Neuronal stem cell (in vitro differentiated cells): ENCODE measurements at places on chromosomes 12 and 14.

DNA sequence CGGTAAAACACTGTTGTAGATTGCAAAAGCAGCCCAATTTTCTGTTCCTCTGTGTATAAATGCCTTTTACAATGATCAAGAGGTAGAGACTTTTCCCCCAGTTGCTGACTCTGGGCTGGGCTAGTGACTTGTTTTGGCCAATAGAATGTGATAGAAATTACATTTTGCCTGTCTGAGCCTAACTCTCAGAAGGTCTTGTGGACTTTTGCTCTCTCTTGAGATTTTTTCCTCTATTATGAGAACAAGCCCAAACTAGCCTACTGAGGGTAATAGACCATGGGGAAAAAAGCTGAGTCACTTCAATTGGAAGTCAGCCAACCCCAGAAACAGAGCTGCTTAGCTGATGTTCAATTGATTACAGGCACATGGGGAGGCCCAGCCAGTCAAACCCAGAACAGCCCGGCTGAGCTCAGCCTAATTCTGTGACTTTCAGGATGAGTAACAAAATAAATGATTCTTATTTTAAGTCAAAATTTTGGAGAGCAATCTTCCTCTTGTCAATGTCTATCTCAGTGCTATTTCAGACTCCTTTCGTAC lies 61.4 kb downstream of the MYF5 start:
- H3K27ac ChIP-seq: no peak overlapping the region
- H3K27me3 ChIP-seq: no peaks in the 10 kb centered on the region
- no peaks in the 10 kb centered on the region for H3K36me3 ChIP-seq
- DNase-seq: no peak
- H3K4me3 ChIP-seq: no peak overlapping the region
- H3K4me1 ChIP-seq: no peaks in the 10 kb centered on the region

GRCh38 chr12:26746121-26746714 lies 86.8 kb downstream of the ITPR2 start:
- H3K27ac ChIP-seq: no peak overlapping the region
- H3K27me3 ChIP-seq: no peaks in the 10 kb centered on the region
- H3K4me3 ChIP-seq: no peak overlapping the region
- H3K4me1 ChIP-seq: peaks cover 16% of the 10 kb centered on the region
- H3K36me3 ChIP-seq: no peaks in the 10 kb centered on the region

DNA sequence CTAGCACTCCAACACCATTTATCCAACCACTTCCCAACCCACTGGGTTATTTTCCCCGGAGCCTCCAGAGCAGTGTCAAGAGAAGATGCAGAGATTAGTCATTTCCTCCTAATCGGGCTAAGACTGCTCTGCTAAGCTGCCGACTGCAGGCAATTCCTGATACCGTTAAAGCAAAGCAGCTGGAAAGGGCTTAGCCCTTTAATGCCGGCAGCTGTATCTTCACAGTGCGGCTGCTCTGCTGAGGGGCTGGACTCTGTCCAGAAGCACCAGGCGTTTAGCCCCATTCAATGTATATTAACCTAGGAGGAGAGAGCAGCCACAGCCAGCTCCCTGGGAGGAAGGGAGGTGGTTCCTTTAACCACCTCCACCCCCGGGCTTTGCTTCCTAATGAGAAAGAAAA lies 11.1 kb downstream of the AQP6 start:
- no peaks in the 10 kb centered on the region for H3K4me1 ChIP-seq
- no peaks in the 10 kb centered on the region for H3K27me3 ChIP-seq
- no peak for DNase-seq
- peaks cover 40% of the 10 kb centered on the region for H3K36me3 ChIP-seq
- peak overlapping the region; percentile 11 for H3K27ac ChIP-seq
- no peak overlapping the region for H3K4me3 ChIP-seq

DNA sequence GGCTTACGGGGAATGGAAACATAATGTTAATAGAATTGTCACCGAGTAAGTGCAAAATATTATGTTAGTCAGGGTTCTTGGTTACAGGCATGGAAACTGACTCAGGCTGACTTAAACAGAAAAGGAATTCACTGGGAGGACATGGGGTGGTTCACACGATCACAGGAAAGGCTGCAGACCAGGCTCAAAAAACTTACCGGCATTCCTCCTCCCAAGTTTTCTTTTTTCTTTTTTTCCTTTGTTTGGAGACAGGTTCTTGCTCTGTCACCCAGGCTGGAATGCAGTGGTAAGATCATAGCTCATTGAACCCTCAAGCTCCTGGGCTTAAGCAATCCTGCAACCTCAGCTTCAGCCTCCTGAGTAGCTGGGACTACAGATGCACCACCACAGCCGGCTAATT lies 11.9 kb upstream of the UBE2N start:
- no peaks in the 10 kb centered on the region for H3K36me3 ChIP-seq
- H3K27ac ChIP-seq: no peak overlapping the region
- H3K27me3 ChIP-seq: no peaks in the 10 kb centered on the region
- no peak for DNase-seq
- H3K4me3 ChIP-seq: no peak overlapping the region
- no peaks in the 10 kb centered on the region for H3K4me1 ChIP-seq

GRCh38 chr12:15214851-15215601 lies 6.2 kb downstream of the RERG start:
- DNase-seq: no peak
- peaks cover 12% of the 10 kb centered on the region for H3K27me3 ChIP-seq
- no peak overlapping the region for H3K4me3 ChIP-seq
- no peaks in the 10 kb centered on the region for H3K36me3 ChIP-seq
- H3K4me1 ChIP-seq: no peaks in the 10 kb centered on the region

DNA sequence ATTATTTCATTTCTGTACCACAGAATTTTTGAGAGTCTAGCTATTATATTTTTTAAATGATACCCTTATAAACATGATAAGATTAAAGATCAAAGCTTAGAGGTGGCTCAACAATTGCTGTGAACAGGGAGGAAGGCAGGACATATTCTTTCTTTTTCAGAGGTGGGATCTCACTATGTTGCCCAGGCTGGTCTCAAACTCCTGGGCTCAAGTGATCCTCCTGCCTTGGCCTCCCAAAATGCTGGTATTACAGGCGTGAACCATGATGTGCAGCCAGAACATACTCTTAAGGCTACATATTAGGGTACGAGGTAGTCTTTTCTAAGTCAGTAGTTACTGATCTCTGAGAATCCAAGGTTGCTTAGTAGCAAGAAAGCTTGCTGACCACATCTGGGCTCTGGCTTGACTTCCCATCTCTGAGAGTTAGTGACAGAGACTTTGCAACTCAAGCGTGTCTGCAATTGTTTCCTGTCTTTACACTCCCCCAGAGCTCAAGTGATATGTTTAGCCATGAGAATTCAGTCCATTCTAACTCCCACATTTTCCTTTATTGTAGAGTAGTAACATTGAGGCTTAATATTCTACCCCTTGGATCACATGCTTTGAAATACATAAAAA lies 8.6 kb downstream of the RAB5B start:
- no peak for DNase-seq
- no peak overlapping the region for H3K27ac ChIP-seq
- H3K36me3 ChIP-seq: peaks cover 89% of the 10 kb centered on the region
- H3K27me3 ChIP-seq: no peaks in the 10 kb centered on the region

- no peaks in the 10 kb centered on the region for H3K36me3 ChIP-seq
- H3K27ac ChIP-seq: no peak overlapping the region
- no peaks in the 10 kb centered on the region for H3K4me1 ChIP-seq
- no peaks in the 10 kb centered on the region for H3K27me3 ChIP-seq
Observed at GRCh38 chr12:15206831-15207389, 14.3 kb downstream of the RERG start.

DNA sequence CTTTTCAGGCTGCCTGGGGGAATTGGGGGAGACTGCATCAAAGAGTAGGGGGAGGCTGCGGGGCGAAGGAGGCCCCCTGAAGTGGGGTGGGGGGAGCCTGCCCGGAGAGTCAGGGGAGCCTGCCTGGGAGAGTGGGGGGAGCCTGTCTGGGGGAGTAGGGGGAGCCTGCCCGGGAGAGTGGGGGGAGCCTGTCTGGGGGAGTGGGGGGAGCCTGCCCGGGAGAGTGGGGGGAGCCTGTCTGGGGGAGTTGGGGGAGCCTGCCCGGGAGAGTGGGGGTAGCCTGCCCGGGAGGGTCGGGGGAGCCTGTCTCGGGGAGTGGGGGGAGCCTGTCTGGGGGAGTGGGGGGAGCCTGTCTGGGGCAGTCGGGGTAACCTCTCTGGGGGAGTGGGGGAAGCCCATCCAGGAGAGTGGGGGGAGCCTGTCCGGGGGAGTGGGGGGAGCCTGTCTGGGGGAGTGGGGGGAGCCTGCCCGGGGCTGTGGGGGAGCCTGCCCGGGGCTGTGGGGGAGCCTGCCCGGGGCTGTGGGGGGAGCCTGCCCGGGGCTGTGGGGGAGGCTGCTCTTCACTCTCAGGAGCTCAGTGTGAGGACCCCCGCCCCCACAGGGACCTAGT lies 6.5 kb upstream of the DEGS2 start:
- H3K4me3 ChIP-seq: no peak overlapping the region
- H3K27me3 ChIP-seq: peaks cover 25% of the 10 kb centered on the region
- no peaks in the 10 kb centered on the region for H3K36me3 ChIP-seq

GRCh38 chr14:74962493-74962892 lies 7.1 kb upstream of the PGF start:
- H3K4me3 ChIP-seq: no peak overlapping the region
- no peaks in the 10 kb centered on the region for H3K36me3 ChIP-seq
- DNase-seq: no peak
- H3K27me3 ChIP-seq: no peaks in the 10 kb centered on the region
- H3K27ac ChIP-seq: no peak overlapping the region
- H3K4me1 ChIP-seq: peaks cover 14% of the 10 kb centered on the region

- no peak overlapping the region for H3K27ac ChIP-seq
- H3K36me3 ChIP-seq: no peaks in the 10 kb centered on the region
- no peaks in the 10 kb centered on the region for H3K27me3 ChIP-seq
- H3K4me1 ChIP-seq: no peaks in the 10 kb centered on the region
- no peak overlapping the region for H3K4me3 ChIP-seq
Observed at GRCh38 chr14:97641827-97642226, 844.6 kb downstream of the VRK1 start.

GRCh38 chr14:75066691-75067090 lies 2.8 kb upstream of the ZC2HC1C start:
- H3K4me3 ChIP-seq: no peak overlapping the region
- DNase-seq: no peak
- H3K27ac ChIP-seq: no peak overlapping the region
- H3K27me3 ChIP-seq: no peaks in the 10 kb centered on the region
- no peaks in the 10 kb centered on the region for H3K36me3 ChIP-seq
- H3K4me1 ChIP-seq: peaks cover 11% of the 10 kb centered on the region

DNA sequence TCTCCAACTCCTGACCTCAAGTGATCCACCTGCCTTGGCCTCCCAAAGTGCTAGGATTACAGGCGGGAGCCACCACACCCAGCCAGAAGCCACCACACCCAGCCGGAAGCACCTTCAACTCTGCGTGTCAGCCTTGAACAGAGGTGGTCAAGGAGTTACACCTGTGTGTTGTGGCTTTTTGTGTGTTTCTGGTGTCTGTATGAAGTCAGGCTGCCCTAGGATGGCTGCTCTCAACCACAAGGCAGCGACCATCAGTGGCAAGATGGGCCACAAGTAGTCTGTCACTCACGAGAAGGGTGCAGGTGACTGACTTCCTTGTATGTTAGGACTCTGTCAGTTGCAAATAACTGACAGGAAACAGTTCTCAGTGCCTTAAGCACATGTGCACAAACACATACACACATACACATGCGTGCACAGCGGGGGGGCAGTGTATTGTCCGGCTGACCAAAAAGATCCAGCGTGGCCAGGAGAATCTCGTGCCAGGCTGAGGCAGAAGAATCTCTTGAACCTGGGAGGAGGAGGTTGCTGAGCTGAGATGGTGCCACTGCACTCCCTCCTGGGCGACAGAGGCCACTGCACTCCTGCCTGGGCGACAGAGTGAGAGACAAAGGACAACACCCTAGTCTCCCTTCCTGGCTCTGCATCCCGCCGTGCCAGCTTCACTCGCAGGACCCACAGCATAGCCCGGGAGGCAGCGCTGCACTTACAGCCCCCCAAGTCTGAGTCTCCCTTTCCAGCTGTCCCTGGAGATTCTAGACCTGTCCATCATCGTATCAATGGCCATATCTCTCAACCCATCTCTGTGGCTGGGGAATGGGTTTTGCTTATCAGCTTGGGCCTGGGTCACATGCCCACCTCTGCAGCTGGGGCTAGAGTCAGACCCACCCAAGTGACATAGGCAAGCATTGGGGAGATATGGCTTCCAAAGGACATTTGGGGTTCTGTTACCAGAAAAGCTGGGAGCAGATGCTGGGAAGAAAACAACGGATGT lies 13.7 kb downstream of the P2RX4 start:
- no peak overlapping the region for H3K4me3 ChIP-seq
- H3K27ac ChIP-seq: no peak overlapping the region
- H3K27me3 ChIP-seq: no peaks in the 10 kb centered on the region
- no peak for DNase-seq
- peaks cover 9% of the 10 kb centered on the region for H3K36me3 ChIP-seq
- H3K4me1 ChIP-seq: no peaks in the 10 kb centered on the region

DNA sequence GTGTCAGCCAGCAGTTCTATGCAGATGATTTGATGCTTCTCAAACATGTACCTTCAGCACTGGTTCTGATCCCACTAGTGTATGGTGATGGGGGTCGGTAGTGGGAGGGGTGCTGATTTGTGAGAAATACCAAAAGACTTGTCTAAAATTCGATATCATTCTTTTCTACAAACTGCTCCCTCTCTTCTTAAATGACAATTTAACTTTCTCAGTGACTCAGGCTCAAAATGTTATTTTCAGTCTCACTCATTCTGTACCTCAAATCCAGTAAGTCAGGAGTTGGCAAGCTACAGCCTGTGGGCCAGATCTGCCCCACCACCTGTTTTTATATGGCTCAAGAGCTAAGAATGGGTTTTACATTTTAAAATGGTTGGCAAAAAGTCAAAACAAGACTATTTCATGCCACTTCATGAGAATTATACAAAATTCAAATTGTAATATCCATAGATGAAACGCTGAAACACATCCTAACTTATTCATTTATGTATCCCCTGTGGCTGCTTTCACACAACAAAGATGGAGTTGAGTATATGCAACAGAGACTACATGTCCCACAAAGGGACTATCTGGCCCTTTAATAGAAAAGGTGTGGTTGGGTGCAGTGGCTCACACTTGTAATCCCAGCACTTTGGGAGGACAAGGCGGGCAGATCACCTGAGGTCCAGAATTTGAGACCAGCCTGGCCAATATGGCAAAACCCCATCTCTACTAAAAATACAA lies 6.6 kb upstream of the NOP2 start:
- no peak overlapping the region for H3K27ac ChIP-seq
- H3K27me3 ChIP-seq: no peaks in the 10 kb centered on the region
- no peak overlapping the region for H3K4me3 ChIP-seq
- peaks cover 60% of the 10 kb centered on the region for H3K36me3 ChIP-seq
- no peak for DNase-seq

DNA sequence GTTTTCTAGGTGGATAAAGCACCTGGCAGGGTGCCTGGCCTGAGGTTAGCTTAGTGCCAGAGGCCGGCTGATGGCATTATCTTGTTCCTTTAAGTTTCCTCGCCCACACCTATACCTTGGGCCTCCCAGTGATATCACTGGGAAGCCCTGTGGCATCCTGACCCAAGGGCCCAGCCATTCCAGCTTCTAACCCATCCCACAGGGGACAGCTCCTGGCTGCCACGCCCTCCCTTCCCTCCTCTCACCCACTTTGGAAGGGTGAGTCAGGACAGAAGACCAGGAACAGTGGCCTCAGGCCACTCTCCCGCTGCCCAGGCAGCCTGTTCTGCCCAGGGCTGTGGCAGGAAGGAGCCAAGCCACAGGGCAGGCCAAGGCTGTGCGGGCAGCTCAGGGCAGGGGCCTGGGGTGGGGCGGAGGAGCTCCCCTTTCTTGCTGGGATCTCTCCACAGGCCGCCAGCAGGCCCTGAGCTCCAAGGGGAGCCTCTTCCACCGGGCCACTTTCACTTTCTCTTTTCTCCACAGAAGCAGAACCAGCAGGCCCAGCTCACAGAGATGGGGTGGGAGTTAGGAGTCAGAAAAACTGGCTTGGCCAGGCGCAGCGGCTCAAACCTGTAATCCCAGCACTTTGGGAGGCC lies 75.1 kb downstream of the IRF2BPL start:
- no peak for DNase-seq
- H3K4me3 ChIP-seq: no peak overlapping the region
- peaks cover 39% of the 10 kb centered on the region for H3K4me1 ChIP-seq
- H3K36me3 ChIP-seq: no peaks in the 10 kb centered on the region
